ENCODE measurements at places on chromosomes 4 and X.

DNA sequence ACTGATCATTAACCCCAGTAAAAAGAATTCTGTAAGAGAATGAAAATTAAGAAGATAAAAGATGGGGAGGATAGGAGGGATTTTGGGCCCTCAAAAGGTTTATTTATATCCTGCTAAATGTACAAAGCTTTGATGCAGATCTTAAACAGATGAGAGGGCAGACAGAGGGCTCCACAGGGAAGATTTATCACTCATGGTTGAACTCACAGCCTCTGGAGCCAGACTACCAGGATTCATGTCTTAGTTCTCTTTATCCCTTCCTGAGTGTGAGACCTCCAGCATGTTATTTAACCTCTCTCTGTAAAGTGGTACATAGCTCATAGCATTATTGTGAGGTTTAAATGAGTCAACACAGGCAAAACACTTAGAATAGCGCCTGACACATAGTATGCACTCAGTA is 74.4 kb downstream of the SOWAHB start:
- DNase-seq = no peak

DNA sequence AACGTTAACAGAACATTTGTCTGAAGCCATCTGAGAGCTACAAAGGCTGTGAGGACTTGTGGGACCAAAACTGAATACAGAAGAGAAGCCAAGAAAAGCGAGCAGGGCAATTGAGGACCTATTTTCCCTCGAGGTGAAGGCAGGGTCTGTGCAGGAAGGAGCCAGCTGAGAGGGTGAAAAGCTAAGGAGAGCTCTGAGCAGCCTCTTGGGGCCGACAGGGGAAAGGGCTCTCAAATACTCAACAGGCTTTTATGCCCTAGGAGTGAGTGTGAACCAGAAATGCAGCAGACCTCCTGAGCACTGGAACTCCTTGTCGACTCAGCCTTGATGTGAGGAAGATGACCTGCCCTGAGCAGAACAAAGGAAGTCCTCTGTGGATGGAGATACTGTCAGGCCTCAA is 54.2 kb downstream of the C4orf50 start:
- DNase-seq = no peak

GRCh38 chr4:113446019-113446418 is 315.5 kb downstream of the CAMK2D start:
- DNase-seq = no peak

- DNase-seq = no peak
These were observed 219.6 kb downstream of the SNCA start for GRCh38 chr4:89617317-89617716.

- no peak for DNase-seq
These were observed 66.3 kb downstream of the ZFYVE28 start for GRCh38 chr4:2352171-2352570.

DNA sequence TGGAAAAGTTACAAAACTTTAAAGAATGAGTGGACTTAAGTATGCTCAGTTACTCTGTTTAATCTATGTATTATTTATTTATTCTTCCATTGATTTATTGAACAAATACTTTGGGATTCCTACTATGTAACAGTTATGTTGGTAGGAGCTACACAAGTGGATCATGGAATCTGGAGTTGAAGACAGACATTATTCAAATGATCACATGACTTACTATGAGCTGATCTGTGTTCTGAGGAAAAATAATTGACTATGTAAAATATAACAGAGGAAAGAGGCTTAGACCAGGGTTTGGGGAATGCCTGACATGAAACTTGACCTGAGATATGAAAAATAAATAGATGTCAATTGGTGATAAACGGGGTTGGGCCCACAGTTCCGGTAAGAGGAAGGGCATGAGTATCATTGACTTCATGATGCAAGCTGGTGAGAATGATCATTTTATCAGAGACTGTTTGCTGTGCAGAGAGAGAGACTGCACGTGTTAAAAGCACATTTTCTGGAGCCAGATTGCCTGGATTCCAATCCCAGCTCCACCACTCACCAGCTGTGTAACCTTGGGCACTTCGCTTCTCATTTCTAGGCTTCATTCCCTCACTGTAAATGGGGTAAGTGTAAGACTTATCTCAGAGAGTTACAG is 179.0 kb downstream of the SPCS3 start:
- DNase-seq = no peak

GRCh38 chr4:55673424-55673823 is 37.3 kb upstream of the NMU start:
- no peak for DNase-seq

GRCh38 chr4:23728393-23728792 is 161.5 kb downstream of the PPARGC1A start:
- no peak for DNase-seq

DNA sequence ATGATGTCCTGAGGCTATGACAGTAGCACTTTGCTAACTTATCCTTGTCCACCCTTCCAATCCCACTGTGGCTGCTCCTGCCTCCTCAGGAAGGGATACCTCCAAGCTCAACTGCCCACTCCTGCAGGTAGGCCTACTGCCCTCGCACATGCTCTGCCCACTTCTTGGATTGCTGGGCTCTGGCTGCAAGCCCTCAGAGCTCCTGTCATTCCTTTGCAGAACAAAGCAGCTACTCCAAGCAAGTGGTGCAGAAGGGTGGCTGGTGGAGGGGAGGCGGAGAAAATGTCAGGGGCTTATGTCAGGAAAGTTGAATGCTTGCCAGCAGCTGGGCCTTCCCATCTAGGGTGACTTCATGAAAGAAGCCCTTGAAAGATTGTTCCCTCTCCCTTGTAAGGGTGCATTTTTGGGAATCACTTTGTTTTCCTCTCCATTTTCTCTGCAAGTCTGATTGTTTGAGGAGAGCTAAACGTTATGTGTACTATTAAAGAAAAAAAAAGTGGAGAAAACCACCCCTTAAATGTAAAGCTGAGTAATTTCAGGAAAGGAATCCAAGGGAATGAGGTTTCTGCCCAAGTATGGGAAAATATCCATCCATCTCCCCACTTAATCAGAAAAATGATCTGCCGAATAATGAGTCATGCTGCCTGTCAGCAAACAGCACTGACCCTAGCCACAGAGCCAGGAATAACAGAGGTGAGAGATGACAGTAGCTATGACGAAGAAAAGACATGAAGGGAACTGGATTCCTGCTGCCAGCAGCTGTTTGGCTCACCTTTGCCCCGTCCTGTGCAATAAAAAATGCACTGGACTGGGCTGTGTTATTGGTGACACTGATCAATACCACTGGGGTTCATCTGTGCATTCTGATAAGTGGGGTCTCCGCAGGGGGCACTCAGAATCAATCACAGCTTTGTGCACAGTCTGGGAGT is 102.0 kb downstream of the RTL5 start:
- DNase-seq = no peak
